ENCODE measurements at places on chromosomes 4 and X. TPM values are rescaled to one million over a fixed set of nuclear protein-coding genes. Genes with fewer than 3 reads are reported as not detected.

Gene RHOXF2B
- not detected for total RNA-seq

Gene POU4F2
- total RNA-seq = not detected

Gene MAGEE1
- total RNA-seq = 16.3 TPM

Gene MAP7D3
- 1.2 TPM for total RNA-seq

Gene NPNT
- 60.3 TPM for total RNA-seq

Gene CFAP299
- 1.2 TPM for total RNA-seq

Gene RNF128
- total RNA-seq = 1.6 TPM

Gene SERTM2
- under 0.01 TPM for total RNA-seq

Gene SYN1
- 14.7 TPM for total RNA-seq

Gene RNF212
- 3.3 TPM for total RNA-seq

Gene ETDA
- not detected for total RNA-seq

Gene FMR1NB
- total RNA-seq = not detected

DNA sequence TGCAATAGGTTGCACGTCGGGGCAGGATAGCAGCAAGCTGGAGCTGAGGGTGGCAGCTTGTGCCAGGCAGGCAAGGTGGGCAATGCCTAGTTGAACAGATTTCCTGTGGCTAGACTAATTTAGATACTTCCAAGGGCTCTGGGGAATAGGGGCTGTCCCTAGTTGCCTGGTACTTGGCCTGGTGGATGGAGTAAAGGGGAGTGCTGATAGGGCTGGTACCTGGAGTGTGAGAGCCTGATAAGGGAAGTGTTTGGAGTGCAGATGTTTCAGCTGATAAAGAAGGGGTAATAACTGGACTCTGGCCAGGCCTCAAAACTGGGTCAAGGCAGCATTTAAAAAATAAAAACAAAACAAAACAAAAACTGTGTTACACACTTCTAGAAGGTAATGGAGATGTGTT is 665.5 kb downstream of the CCSER1 start:
- DNase-seq = no peak

GRCh38 chr4:102564399-102565059 is 63.4 kb downstream of the NFKB1 start:
- no peak for DNase-seq

GRCh38 chrX:19772822-19773628 is 114.4 kb downstream of the SH3KBP1 start:
- DNase-seq = no peak

DNA sequence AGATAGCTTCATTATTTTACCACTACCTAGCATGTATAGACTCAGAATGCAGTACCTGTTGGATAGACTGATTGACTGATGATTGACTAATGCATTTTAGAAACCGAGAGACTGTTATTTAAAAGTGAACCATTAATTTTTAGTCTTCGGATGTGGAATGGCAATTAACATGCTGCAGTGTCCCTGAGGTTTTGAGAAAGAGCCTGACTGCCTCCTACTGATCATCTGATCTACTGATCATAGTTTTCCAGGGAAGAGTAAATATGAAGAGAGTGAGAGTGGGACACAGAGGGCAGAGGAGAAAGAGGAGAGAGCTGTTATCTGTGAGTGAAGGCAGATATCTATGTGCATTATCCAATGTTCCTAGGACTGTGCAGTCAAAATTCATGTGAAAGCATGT is 764.7 kb downstream of the TRIML1 start:
- DNase-seq = no peak

- DNase-seq = no peak
Observed at GRCh38 chrX:8738588-8739189, 6.8 kb upstream of the ANOS1 start.

GRCh38 chr4:54233697-54234496 is 4.8 kb downstream of the PDGFRA start:
- peak; percentile 80 for DNase-seq

GRCh38 chr4:100557306-100557705 is 39.5 kb upstream of the EMCN start:
- DNase-seq = no peak

- DNase-seq = no peak
Observed at GRCh38 chr4:174524242-174524641, 2.0 kb upstream of the HPGD start.

GRCh38 chrX:140190441-140191108 is 225.3 kb upstream of the CXorf66 start:
- no peak for DNase-seq

GRCh38 chr4:157270552-157270951 is 50.0 kb downstream of the GRIA2 start:
- DNase-seq = no peak

GRCh38 chrX:37371578-37371991 is 22.4 kb downstream of the PRRG1 start:
- no peak for DNase-seq

DNA sequence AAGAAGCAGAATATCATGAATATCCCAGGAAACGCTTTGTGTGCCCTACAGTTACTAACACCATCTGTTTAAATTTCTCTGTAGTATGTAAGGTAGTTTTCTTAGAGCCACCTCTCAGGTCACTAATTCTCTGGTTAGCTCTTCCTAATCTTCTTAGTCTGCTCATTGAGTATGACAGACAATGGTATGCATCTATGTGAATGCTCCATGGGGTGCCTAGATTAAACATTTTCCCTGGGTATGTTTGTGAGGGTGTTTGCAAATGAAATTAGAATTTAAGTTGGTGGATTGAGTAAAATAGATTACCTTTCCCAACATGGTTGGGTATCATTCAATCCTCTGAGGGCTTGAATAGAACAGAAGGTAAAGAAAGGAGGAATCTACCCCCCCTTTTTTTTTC is 233.0 kb downstream of the PCDH18 start:
- DNase-seq = no peak

DNA sequence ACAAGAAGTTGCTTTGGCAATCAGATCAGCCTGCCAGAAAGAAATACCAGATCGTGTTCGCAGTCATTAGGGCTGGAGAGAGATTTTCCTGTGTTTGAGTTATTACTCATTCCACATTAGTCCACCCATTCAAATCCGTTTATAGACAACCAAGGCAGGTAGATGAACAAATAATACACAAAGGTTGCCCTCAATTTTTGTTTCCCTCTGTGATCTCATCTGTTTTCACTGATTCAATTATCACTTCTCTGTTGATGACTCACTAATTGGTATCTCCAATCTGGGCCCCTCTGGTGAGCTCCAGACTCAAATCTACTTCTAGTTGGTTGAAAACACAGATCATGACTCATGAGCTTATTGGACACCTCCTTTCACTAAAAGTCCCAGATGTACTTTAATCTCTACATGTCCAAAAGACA is 54.5 kb downstream of the CHM start:
- no peak for DNase-seq

- no peak for DNase-seq
Observed at GRCh38 chrX:51891821-51892551, 1.4 kb upstream of the MAGED1 start.

DNA sequence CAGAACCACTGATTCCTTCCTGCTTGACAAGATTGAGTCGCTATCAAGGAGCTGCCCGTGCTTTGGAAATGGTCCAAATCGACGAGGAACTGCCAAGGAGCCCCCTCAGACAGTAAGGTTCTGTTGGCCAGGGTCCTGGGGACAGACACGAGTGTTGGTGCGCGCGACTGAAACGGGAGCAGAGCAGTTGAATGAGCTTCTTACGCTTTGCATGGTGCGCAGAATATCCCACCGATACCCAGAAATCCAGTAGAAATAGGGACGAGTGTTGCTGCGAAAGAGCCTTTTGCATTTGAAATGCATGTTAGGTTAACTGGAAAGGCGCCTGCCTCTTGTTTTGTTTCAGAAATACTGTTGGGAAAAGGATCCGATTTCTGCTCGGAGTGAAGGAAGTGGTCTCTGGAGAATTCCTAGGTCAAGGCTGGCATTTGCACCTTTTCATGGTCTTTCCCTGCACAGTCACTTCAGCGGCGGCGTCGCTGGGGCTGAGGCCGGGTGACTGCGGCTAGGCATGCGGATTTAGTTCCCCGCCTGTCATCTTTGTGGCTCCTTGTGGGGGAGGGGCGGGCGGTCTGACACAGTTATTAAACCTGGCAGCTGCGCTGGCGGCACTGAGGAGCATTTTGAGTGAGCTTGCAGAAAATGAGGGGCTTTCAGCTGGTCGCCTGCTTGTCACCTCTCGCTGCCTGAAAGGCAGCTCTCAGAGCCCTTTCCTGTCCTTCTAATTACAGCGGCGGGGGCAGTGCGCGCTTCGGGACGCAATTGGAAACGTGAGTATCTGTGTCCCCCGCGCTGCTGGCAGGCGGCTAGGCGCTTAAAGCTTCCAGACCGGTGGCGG is 51.5 kb upstream of the TRIM2 start:
- peak; percentile 53 for DNase-seq

- no peak for DNase-seq
Observed at GRCh38 chr4:89514811-89515210, 207.2 kb upstream of the GPRIN3 start.

DNA sequence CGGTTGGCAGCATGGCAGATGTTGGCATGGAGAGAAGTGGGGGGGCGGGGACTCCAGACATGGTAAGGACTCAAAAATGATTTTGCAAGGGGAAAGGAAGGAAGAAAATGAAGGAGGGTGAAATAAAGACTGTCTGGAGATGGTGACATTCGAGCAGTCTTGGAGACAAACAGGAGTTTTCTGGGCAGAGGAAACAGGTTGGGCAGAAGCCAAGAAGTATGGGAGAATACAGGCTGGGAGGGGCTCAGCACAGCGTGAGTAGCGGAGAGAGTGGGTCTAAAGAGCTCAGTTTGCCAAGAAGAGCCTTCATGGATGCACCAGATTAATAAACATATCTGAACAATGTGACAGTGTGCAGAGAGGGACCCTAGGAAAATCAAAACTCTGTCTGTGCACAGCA is 13.3 kb upstream of the CRMP1 start:
- no peak for DNase-seq

GRCh38 chr4:138181287-138181686 is 60.9 kb downstream of the SLC7A11 start:
- DNase-seq = no peak

DNA sequence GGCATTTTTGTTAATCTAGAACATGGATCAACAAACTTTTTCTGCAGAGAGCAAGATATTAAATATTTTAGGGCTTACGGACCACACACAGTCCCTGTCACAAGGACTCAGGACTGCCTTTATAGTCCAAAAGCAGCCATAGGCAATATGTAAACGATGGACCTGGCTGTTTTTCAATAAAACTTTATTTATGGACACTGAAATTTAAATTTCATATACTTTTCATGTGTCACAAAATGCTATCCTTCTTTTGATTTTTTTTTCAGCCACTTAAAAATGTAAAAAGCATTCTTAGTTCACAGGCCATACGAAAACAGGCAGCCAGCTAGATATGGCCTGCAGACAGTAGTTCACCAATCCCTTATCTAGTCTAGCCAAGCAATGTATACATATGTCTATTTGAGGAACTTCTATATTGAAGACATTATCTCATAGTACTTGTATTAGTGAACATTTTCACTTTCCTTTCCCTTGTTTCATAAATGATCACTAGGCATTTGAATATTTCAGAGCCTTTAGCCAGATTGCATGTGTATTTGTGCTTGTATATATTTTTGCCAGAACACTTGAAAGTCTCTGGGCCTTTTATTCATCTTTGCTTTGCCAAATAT is 350.9 kb downstream of the RPA4 start:
- DNase-seq = no peak

- peak; percentile 18 for DNase-seq
Observed at GRCh38 chrX:102745857-102746584, 25.5 kb downstream of the GPRASP3 start.
